ENCODE measurements at places on chromosomes 16 and 17.

DNA sequence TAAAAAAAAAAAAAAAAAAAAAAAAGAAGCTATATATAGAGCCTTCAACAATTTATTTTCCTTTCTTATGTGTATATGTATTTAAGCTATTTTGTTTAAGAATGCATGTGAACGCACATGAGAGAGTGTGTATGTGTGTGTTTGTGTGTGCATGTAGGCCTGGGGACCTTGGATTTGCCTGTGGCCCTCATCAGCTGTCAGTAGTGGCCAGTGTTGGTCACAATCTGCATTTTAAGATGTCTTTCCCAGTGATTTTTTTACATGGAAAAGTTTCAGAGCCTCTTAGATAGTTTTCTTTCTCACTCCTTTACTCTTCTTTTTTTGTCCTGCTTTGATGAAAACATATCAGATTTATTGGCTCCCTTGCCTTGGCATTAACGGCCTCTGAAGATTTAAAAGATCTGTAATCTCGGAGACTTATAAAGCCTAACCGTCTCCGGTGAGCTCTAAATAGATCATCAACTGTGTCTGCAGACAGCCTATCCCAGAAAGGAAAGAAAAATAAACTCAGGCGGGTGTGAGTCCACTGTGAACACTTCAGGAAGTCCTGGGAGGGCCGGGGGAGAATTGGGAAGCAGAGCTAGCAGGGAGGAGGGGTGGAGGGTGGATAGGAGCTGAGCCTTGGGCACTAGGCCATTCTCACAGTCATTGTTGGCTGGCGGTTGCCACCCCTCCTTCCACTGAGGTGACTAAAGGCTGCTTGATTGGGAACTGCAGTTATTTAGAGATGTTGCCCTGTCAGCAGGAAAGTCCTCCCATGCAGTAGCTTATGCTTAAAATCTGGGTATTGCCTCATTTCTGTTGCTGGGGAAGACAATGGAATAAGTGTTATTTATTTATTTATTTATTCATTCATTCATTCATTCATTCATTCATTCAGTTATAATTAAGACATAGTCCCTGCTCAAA lies 86.8 kb downstream of the WWP2 start:
- peak; percentile 86 for DNase-seq

GRCh38 chr17:10295728-10296343 lies 77.0 kb downstream of the MYH13 start:
- DNase-seq = peak; percentile 60

- DNase-seq = no peak
These were observed 148.0 kb downstream of the CCT6B start for GRCh38 chr17:34813290-34813689.

DNA sequence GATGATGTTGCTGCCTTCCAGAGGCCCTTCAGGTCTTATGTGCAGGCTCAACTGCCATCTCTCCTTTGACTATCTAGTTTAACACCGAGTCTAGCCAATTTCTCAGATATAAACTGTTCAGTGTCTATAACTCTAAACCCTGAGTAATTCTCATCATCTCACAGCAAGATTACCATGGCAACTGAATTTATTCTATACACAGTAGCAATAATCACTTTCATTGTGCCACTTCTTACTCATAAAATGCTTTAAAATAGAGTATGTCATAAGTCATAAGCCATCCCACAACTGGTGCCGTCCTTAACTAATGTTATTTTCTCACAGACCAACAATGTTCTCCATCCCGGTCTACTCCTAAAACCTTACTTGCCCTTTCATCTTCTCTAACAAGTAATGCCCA lies 45.0 kb downstream of the SYNRG start:
- DNase-seq = no peak

DNA sequence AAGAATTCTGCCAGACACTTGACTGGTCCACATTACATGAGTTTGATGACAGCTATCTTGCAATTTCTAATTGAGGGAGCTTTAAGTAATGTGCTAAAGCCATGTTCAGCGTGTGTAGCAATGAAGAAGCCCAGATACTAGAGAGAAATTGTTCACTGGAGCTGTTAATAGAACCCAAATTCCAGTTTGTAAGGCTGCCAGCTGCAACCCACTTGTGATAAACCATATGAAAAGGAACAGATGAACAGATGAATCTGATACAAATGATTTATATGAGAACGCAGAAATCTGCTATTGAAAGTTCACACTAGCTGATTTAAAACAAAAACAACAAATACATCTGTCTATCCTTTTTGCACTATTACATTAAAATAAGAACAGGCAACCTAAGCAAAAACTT lies 6.2 kb downstream of the NACA2 start:
- DNase-seq = no peak

DNA sequence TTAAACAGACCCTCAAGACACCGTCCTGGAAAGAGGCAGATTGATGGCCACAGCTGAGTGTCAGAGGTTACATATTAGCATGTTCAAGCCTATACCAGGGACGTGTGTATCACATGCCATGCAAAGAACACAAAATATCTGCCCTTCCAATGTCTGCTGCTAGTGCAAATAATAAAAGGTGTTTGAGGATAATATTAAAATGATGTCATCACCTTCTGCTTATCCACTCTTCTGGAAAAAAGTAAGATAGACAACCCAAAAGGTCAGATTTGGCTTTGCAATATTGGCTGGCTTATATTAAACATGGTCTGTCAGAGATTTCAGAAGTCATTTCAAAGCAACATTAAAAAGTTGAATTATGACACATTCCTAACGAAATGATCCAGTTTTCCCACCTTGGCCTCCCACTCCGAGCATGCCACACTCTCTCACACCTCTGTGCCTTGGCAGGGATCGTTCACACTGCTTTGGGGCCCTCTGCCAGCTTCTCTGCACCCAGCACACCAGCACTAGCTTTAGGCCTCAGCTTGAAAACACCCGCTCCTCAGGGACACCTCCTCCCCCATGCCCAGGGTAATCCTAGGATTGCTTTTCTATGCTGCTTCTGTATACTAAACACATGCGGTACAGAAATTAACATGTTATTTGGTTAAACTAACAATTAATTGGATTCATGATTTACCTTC lies 248.2 kb downstream of the NTN1 start:
- DNase-seq = no peak

- DNase-seq = no peak
These were observed 1.4 kb downstream of the LGALS3BP start for GRCh38 chr17:78977997-78978973.

DNA sequence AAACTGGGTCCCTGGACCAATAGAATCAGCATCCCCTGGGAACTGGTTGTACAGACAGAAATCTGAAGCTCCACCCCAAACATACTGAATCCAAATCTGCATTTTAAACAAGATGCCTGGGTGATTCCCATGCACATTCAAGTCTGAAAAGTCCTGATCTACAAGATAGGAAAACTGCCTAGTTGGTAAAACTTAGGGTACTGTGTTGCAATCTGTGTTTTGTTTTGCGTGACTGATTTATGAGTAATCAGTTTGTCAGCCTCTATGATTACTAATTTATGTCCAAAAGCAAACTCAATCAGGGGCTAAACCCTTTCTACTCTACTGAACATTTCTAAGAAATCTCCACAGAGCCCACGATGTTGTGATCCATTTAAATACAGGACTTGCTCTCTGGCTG lies 103.8 kb downstream of the YPEL2 start:
- peak; percentile 81 for DNase-seq

DNA sequence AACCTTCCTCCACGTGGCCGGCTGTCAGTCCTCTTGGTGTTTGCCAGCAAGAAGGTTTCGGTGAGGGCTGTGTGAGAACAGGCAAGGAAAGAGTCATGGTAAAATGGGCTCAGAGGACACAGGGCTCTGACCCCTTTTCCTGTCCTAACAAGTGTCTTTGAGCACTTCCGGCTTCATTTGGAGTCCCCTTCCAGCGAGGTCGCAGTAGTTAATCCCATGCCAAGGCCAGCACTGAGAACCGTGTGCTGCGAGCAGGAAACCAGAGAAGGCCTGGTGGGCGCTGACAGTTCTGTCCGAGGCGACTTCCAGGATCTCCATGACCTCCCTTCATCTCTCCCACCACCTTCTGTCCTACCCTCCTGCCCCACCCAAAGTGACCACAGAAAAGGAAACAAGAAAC lies 168.1 kb downstream of the ZFHX3 start:
- DNase-seq = no peak

GRCh38 chr16:69870761-69871160 lies 80.4 kb upstream of the CLEC18A start:
- no peak for DNase-seq

- no peak for DNase-seq
These were observed 4.4 kb downstream of the SNAI3 start for GRCh38 chr16:88681709-88682451.

DNA sequence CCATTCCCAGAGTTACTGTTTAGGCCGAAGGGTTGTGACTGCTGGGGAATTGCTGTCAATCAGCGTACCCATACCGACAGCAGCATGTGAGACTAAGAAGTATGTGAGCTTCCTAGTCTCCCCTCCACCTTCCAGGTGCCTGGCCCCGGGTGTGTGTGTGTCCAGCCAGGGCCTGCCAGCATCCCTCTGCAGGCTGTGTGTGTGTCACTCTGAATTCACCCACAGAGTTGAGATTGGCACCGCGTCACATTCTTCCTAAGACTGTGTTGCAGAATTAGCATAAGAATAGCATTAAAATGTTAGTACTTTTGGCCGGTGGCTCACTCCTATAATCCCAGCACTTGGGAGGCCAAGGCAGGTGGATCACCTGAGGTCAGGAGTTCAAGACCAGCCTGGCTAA lies 31.8 kb downstream of the PRMT7 start:
- no peak for DNase-seq

- peak; percentile 80 for DNase-seq
These were observed 2.6 kb downstream of the GID4 start for GRCh38 chr17:18041776-18042175.

DNA sequence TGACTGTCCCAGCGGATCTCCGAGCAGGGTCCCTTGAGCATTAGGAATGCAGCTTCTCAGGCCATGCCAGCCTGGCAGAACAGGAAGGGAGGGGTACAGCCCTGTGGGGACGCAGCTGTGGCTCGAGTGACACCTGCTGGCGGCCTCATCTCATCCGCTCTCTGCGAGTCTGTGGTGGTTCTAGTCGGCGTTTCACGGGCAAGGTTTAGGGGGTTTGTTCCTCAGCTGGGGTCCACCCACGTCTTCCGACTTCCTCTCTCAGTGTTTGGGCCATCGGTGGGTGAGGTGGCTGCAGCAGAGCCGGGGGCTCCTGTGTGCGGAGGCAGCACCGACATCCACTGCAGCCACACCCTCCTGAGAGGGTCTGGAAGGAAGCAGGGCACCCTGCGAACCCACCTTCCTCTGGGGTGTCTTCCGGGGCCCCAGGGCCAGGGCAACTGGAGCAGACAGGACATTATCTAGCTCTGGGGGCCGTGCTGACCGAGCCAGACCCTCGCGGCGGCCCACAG lies 33.3 kb downstream of the JPH3 start:
- peak; percentile 5 for DNase-seq

- no peak for DNase-seq
These were observed 2.8 kb downstream of the RAD51D start for GRCh38 chr17:35116845-35117244.

DNA sequence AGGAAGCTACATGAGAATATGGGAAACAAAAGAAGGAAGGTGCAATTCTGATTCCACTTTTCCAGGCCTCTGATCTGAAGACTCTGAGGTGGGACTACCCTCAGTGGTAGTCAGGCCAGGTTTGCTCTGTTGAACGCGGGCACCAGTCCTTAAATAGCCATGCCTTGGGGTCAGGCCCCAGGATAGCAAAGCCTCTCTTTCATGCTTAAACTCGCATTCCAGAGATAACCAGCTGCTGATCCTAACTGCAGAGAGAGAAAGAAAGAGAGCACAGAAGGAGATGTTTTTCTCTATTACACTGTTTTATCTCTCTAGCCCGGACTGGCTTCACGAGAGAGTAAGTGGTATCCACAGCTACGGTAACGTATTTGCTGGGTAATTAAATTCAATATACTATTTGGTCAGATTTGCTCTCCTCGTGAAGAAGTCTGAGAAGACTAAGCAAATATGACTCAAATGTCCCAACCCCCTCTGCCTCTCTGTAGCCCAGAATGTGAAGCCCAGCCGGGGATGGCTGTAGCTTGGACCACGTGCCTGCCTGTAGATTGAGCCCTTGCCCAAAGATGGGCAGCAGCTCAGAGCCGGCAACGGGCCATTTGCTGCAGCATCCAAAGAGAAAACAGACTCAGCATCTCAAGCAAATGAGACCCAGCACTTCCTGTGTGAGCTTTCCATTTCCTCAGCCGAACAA lies 122.2 kb downstream of the SMG6 start:
- peak; percentile 92 for DNase-seq

DNA sequence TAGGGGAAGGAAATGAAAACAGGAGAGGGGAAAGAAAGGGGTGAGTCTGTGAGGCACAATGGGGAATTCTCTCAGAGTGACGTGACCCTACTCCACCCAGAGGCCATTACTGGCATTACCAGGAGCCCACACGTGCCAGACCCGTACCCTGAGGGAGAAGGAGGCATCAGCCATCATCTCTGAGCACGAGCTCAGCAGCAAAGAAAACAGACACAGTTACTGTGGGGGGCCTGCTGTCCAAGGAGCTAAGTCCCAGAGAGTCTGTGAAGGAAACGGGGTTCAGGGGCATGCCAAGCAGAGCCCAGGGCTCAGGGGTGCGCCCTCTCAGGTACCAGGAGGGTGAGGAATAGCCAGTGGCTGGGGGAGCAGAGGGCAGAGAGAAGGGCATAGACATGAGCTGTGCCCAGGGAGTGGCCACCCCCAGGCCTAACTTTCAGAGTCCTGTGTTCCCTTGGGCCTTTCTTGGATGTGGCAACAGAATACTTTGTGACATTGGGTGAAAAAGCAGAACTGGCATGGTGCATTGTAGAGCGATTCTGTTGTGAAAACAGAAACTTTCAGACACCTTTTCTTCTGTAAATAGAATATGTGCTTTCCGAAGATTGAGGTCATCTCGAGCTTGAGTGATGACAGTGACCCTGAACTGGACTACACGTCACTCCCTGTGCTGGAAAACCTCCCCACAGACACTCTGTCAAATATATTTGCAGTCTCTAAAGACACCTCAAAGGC lies 11.3 kb downstream of the TAF1C start:
- DNase-seq = peak; percentile 70

DNA sequence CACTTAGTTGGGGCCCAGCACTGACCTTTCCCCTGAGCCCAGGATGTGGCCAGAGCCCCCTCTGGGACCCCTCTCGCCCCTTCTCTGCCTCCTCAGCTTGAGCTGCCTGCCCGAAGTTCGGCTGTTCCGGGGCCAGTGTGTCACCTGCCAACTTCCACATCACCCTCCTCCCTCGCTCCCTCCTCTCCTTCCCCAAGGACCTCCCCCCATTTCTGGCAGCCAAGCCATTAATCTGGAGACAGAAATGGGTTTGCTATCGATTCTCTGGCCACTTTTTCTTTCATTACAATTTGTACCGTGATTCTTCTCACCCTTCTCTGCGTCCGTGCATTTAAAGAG lies 8.8 kb upstream of the ADAM11 start:
- DNase-seq = no peak

- no peak for DNase-seq
These were observed 188.4 kb upstream of the NLRP1 start for GRCh38 chr17:5772720-5773119.

DNA sequence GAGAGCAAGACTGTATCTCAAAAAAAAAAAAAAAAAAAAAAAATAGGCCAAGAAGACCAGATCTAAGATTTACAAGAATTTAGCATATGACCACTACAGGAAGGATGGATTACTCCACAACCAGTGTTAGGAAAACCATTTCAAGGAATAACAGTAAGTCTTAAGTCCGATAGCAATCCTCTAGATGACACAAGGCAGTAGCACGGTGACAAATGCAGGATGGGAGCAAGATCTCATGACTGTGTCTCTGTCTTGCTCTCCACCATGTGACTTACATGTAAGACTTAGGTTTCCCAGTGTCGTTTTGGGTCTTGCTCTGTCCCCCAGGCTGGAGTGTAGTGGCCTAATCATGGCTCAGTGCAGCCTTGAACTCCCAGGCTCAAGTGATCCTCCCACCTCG lies 27.8 kb downstream of the C16orf96 start:
- DNase-seq = no peak

Measured in HFFc6 (cell line).